CD4-positive, alpha-beta T cell treated with Interleukin-2 at 100 ng/mL for 4 hours (primary cell): ENCODE measurements at places on chromosomes 12 and 14.

- no peak for DNase-seq
These were observed 233.4 kb downstream of the IPO8 start for GRCh38 chr12:30462249-30462648.

- no peak for DNase-seq
These were observed 27.0 kb downstream of the SINHCAF start for GRCh38 chr12:31298922-31299321.

DNA sequence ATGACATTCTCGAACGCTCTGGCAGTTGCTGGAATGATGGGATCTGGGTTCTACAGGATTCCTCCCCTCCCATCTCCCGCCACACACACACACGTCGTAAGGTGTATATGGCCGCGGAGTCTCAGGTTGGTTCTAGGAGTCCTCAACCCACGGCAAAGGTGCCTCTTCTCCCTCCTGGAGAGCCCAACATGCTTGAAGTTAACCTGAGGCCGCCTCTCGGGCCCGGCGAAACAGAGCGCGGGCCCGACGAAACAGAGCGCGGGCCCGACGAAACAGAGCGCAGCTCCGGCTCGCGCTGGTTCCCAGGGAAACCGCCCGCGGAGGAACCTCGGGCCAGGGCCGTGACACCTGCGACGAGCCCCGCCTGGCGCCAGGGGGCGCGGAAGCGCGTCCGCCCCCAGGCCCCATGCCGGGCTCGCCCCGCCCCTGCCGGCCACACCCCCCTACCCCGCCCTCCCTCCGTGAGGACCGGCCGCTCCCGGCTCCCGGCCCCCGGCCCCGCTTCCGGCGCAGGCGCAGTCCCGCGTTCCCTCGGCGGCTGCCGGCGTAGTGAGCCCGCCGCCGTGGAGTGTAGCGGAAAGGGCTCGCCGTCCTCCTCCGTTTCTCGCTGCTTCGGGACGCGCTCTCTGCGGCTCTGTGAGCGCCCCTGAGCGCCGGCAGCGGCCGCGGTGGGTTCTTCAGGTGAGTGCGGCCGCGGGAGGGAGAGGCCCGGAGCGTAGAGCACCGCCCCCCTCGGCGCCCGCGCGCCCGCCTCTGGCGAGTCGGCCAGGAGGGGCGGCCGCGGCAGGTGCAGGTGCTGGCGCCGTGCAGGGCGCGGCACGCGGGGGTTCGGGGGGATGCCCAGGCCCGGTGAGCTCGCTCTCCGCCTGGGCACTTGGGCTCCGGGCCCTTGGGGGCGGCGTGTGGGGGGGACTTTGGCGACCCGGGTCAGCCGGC lies at the start of gene RAB3IP:
RAB3IP (plus strand) TSS at position 510 of the 936 bp plus-strand sequence. CDS start 16,549 bp downstream, outside the sequence.
- peak; percentile 92 for DNase-seq

GRCh38 chr14:57480051-57480450 lies 13.6 kb downstream of the CCDC198 start:
- DNase-seq, result no peak

DNA sequence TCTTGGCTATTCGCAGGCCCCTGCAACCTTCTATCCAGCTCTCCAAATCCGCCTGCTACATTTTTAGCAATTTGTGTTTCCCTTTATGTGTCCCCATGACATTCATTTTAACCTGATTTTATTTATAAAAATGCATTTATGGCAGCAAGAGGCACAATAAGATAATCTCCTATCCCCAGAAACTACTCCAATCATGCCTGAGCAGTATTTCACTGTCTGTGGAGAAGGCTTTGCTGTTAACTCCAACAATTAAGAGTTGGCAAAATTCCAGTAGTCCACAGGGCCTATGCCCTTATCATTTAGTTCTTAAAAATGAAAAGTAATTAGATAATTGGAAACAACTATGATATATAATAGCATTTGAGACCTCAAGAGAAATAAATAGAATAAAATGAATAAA lies 462.4 kb downstream of the TRHDE start:
- no peak for DNase-seq

- no peak for DNase-seq
These were observed 58.6 kb upstream of the BCL11B start for GRCh38 chr14:99330316-99331240.

DNA sequence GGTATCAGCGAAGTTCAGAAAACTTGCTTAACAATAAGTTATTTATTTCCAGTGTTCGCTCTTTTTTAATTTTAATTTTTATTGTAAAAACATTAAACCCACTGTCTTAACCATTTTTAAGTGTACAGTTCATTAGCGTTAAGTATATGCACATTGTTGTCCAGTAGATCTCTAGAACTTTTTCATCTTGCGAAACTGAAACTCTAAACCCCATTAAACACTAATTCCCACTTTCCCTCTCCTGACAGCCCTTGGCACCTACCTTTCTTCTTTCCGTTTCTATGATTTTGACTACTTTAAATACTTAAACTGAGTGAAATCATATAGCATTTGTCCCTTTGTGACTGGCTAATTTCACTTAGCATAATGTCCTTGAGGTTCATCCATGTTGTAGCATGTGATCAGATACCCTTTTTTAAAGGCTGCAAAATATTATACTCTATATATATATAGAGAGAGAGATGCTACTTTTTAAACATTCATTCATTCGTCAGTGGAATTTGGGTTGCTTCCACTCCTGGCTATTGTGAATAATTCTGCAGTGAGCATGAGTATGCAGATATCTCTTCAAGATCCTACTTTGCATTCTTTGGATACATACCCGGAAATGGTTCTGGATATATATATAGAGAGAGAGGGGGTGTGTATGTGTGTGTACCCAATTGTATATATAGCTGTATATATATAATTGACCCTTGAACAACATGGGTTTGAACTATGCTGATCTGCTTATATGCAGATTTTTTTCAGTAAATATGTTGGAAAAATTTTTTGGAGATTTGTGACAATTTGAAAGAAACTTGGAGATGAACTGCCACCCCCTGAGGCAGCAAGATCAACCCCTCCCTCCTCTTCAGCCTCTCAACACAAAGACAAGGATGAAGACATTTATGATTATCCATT lies 74.7 kb upstream of the EVL start:
- DNase-seq, result no peak

GRCh38 chr12:121939186-121939585 lies 20.8 kb downstream of the CFAP251 start:
- DNase-seq, result no peak

DNA sequence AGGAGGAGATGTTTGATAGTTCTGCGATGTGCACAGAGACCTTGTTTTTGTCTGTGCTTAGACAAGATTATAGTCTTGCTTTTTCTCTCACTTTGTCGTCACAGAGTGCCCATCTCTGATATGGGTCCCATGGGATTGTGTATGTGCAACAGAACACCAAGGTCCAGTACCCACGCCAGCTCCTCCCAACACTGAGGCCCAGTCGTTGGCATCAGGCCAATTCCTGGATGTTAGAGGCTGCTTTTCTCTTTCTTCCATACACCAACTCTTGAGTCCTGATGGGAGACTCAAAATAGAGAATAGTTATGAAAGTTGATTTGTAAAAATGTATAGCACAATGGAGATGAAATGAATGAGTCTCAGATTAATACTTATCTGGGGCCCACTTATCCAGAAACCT lies 22.7 kb upstream of the PRMT8 start:
- no peak for DNase-seq

GRCh38 chr12:131905081-131905629 lies 10.7 kb downstream of the ULK1 start:
- DNase-seq, result no peak

DNA sequence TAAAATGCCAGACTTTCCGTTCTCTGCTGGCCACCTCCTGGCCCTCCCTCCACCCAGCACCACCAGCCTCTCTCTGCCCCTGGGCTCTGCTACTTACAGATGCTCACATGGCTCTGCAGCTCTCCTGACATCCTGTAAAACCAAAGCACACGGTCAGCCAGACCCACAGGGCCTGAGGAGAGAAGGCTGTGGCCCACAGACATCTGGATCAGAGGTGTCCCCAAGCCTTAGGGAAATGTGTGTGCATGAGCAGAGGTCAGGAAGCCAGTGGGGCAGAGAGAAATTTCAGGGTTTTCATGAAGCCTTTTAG lies 11.5 kb downstream of the KRT77 start:
- DNase-seq, result no peak

DNA sequence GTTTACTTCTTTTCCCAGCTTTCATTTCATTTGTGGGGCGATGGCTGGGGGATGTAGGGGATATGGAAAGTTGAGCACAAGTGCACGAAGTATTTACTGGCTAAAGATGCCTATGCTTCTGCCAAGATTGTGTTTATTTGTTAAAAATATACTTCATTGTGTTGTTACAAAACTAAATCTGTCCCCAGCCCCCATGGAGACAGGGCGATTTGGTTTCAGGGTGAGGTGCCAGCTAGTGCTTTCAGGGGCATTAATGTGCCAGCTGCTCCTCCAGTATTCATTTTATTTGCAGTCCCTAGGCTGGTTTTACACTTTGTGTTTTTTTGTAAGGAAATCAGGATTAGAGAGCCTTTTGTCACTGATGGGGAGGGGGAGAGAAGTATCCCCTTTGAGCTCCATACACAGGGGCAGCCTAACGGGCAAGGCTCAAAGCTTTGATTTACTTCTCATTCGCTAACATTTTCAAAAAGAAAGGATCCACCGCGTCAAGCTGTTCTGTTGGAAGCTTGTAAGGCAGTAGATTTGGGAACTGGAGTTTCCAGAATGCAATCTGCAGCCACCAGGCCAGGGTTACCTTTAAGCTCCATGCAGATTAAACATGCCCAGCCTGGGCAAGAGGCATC lies 198.7 kb upstream of the PLEKHG7 start:
- no peak for DNase-seq

- no peak for DNase-seq
These were observed 97.5 kb downstream of the ADCK1 start for GRCh38 chr14:77897374-77897773.

DNA sequence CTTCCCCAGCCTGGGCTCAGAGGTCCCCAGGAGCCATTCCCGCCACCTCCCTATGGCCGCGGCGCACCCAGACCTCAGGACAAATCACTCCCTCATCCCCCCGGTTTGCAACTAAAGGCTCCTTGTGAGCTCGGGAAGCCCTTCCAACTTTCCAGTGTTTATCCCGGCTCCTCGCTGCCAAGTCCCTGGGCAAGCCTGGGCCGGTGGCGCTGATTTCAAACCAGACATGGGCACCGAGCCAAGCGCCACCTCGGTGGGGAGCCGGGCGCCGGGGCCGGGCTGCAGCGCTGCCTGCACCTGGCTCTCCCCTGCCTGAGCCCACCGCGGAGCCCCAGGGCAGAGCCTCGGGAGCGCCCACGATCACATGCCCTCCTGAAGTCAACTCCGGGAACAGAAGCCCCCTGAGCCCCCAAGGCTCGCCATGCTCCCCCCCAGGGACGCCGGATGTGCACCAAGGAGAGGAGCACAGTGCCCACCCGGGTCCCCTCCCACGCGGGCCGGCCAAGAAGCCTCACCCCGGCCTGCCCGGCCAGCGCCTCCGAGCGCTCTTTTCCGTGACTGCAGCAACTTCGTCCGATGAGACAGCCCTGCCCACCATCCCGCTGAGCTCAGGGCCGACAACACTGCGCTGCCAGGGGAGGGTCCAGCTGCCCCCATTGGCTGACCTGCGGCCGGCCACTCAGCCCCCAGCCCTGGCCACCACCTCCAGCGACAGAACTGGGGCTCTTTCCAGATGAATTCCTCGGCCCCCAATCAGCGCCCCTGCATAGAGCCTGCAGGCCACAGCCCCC lies 50.0 kb downstream of the NCOR2 start:
- DNase-seq, result no peak

- no peak for DNase-seq
These were observed 29.0 kb downstream of the NRDE2 start for GRCh38 chr14:90302529-90303303.

- no peak for DNase-seq
These were observed 352.3 kb upstream of the TMPO start for GRCh38 chr12:98162906-98163678.

- DNase-seq, result no peak
These were observed 301.3 kb downstream of the AEBP2 start for GRCh38 chr12:19740472-19741131.

DNA sequence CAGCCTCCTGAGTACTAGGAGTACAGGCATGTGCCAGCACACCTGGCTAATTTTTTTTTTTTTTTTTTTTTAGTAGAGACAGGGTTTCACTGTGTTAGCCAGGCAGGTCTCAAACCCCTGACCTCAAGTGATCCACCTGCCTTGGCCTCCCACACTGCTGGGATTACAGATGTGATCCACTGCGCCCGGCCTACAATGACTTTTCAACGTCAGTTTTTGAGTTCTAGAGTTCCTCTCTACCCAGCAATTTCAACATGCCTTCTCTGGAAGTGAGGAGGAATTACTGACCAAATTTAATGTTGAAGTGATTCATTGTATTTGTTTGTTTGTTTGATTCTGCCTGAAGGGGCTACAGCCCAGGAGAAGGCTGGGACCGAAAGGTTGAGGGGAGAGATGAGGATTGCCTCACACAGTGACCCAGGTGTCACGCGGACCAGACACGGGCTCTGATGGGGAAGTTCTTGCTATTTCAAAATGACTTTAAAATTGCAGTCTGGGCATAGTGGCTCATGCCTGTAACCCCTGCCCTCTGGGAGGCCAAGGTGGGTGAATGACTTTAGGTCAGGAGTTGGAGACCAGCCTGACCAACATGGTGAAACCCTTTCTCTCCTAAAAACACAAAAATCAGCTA lies 8.6 kb upstream of the DENR start:
- DNase-seq, result no peak

GRCh38 chr14:100788517-100788916 lies 37.4 kb upstream of the MEG3 start:
- DNase-seq, result no peak

DNA sequence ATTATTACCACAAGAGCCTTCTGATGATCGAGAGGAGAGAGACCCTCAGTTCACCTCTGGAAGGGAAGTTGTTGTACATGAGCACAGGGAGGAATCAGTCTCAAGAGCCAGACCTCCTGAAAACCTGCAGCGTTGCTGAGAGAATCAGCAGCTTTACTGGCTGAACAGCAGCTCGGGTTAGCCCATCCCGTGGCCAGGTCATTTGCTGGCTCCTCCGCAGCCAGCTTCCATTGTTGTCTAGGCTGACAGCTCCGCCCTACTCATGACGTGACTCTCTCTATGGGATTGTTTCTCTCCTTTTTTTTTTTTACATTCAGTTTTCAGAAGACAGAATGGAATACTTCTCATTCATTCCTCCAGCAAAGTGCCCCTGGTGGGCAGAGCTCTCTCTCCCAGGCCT lies 69.9 kb downstream of the TGFB3 start:
- DNase-seq, result no peak

- no peak for DNase-seq
These were observed 77.7 kb downstream of the SETD3 start for GRCh38 chr14:99402950-99403349.

DNA sequence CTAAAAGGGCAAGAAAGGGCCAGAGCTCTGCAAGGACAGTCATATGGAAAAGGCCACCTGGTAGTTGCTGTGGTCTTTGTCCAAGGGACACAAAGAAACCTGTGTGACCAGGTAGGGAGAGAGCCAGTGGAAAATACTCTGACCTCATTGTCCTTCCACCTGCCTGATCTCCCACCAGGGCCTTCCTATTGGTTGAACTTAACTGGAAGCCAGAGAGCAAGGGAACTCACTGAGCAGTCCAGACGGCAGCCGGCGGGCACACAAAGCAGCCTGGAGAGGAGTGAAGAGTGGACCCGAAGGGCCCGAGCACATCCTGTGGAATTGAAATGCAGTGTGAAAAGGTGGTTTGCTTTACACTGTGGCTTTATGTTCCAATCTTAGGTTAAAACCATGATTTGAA lies 120.7 kb downstream of the SLC25A21 start:
- no peak for DNase-seq

- no peak for DNase-seq
These were observed 75.4 kb downstream of the WDR20 start for GRCh38 chr14:102215071-102215470.

GRCh38 chr12:11513288-11513687 lies 117.9 kb upstream of the PRB2 start:
- DNase-seq, result no peak
